ENCODE measurements at places on chromosomes 5 and 9.

- DNase-seq: no peak
Observed at GRCh38 chr9:28923351-28923750, 1350.1 kb upstream of the C9orf72 start.

DNA sequence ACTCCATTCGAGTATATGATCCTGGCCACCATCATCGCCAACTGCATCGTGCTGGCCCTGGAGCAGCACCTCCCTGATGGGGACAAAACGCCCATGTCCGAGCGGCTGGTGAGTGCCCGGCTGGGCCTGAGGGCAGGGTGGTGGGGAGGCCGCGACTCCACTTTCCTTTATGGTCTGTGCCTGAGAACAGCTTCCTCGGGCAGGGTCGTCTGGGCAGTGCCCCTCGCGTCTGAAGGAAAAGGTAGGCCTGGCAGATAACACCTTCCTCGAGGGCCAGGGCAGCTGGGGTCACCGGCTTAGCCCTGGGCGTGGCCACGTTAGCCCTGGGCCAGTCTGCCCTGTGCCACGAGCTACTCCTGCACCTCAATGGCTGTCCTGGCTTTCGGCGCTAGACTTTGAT lies 1.5 kb downstream of the CACNA1B start:
- DNase-seq: no peak

- DNase-seq: no peak
Observed at GRCh38 chr5:17604951-17605350, 968 bp downstream of the TAF11L11 start.

- no peak for DNase-seq
Observed at GRCh38 chr9:113626735-113627495, 163.4 kb downstream of the RGS3 start.

DNA sequence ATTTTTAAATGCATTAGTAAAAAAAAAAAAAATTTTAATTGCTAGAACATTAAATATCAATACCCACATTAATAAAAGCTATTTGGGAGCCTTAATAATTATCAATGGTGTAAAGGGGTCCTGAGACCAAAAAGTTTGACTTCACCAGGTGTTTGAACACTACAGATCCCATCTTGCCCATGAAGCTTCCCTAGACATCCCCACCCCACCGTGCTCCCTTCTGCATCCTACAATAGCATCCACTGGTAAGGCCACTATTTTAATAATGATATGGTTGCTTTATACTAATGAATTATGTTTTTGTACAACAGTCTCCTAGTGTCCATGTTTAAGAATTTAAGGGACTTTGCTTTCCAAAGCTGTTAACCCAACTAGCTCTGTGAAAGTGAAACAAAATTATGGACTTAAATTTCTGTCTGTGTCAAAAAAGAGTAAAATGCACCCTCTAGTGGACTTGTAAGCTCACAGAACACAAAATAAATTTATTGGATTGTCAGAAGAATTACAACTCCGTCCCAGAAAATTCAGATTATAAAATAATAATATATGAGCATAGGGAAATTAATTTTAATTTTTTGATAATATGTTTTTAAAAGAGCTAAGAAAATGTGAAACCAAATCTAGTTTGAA lies 76.0 kb downstream of the ARL15 start:
- DNase-seq: no peak

- no peak for DNase-seq
Observed at GRCh38 chr9:69073103-69073502, 37.6 kb downstream of the FXN start.

GRCh38 chr5:55172051-55172899 lies 702 bp downstream of the CDC20B start:
- DNase-seq: peak; percentile 72

GRCh38 chr9:36337002-36337401 lies 63.1 kb downstream of the RNF38 start:
- DNase-seq: no peak
